NCI-H1105 (cell line): ENCODE measurements at places on chromosomes 11 and 22.

DNA sequence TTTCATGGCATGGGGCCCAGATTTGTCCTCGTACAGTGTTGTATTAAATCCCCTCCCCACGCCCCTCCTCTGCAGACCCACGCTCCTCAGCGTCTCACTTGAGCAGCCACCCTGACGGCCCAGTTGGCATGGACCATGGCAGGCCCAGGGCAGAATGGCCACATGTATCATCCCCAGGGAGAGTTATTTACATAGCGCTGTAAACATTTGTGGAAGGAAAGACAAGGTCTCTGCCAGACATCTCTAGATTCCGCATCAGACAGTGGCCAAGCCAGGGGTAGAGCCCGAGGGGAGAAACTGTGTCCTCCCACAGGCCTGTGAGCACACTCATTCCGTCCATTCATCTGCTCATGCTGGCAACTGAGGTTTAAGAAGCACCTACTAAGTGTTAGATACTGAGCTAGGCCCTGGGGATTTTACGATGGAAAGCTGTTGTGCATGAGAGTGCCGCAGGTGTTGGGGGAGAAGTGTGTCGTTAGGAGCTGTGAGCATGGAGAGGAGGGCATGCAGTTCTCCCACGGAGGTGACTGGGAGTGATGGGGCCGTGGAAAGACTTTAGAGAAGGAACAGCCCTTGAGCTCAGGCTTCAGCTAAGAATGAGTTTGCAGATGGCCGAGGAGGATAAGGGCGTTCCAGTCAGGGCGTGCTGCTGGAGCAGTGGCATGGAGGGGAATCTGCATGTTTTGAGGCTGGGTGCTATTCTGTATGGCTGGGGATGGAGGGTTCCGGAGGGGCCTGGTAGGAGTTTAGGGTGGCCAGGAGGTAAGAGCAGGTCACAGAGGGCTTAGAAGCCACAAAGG is 94.9 kb downstream of the GRIK4 start:
- no peak for DNase-seq

DNA sequence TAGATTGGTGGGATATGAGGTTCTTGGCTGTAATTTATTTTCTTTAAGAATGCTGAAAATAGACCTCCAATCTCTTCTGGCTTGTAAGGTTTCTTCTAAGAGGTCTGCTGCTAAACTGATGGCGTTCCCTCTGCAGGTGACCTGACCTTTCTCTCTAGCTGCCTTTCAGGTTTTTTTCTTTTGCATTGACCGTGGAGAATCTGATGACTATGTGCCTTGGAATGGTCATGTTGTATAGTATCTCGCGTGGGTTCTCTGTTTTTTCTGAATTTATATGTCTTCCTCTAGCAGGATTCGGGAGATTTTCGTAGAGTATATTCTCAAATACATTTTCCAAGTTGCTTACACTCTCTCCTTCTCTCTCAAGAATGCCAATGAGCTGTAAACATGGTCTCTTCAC is 122.2 kb downstream of the DDX10 start:
- no peak for DNase-seq

GRCh38 chr11:122287401-122287800 is 171.4 kb upstream of the BLID start:
- no peak for DNase-seq

GRCh38 chr11:42960521-42961088 is 351.2 kb upstream of the API5 start:
- DNase-seq: no peak

DNA sequence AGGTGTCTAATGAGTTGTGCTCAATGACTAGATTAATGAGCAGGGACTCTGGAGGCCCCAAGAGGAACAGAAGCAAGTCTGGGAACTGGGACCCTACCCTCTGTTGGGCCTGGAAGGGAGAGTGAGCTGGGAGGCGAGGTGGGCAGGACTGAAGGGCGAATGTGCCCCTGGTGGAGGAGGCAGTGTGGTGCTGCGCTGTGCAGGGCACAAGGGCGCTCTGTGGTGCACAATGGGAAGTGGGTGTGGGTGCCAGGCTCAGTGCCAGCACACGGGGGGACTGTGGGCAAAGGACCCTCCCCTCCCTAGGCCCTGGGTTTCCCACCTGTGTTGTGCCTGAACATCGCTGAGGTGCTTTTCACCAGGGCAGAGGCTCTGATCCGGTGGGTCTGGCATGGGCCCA is 57.5 kb upstream of the TTLL12 start:
- no peak for DNase-seq

GRCh38 chr11:75481922-75482606 is 43.7 kb downstream of the GDPD5 start:
- no peak for DNase-seq

GRCh38 chr11:46948378-46949131 is 12.0 kb downstream of the CSTPP1 start:
- DNase-seq: no peak

- DNase-seq: no peak
Measured at GRCh38 chr11:18145025-18145424, 12.7 kb downstream of the MRGPRX3 start.

DNA sequence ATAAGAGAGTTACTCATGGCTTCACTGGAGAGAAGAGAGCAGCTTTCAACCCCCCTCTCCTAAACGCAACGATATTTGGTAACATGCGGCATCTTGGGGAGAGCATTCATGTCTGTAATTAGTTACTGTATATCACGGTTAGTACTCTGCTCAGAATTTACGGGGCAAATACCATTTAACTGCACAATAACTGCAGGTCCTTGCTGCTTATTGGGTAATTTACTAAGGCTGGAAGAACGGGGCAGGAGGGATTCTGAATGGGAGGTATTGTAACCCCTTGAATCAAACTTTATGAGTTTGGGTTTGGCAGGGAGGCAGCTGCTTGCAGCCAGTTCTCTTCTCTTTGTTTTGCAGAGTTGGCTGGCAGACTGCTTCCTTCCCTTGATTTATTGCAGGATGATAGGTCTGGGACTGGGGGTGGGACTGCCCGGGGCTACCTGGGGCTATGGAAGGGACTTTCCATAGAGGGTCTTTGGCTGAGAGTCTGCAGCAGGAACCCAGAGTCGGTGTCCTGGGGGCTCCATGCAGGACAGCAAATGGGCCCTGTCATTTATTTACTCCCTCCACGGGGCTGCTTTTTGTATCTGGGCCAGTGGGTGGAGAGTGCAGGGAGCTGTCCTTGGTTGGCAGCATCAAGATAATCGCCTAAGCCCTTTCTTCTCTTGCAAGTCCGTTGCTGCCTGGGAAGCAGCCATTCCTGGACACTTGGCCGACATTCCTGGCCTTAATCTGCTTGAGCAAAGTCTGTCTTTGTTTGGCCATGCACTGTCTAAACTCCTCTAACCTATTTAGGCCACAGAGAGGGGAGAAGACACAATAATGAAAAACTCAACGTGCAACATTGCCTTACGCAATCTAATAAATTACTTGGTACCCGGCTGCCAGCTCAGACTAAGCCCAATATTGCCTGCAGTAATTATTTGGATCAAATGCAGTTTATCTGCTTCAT is 188.9 kb downstream of the ST3GAL4 start:
- peak; percentile 91 for DNase-seq

- no peak for DNase-seq
Measured at GRCh38 chr22:24972369-24972768, 19.9 kb downstream of the KIAA1671 start.

DNA sequence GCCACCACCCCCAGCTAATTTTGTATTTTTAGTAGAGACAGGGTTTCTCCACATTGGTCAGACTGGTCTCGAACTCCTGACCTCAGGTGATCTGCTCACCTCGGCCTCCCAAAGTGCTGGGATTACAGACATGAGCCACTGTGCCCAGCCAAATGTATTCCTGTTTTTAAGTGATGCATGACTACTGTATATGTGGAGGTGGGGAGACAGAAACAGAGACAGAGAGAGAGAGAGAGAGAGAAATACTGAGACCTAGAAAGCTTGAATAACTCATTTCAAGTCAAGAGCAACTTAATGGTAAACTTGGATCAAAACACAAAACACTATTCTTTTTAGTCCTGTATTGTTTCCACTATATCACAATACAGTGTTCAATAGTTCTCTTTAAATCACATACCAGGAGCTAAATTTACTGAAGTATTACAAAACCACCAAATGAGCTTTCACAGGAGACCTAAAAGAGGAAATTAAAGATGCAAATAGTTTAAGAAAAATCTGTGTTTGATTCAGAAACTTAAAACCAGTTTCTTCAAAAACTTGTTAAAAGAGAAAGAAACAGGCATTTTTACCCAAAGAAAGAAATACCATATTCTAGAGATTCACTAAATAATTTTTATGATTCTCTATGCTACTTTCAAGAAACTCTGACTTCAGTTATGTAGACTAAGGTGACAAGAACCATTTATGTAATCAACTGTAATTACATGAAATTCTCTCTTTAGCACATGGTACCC is 188.7 kb downstream of the ETS1 start:
- DNase-seq: no peak

GRCh38 chr11:134038897-134039470 is 29.9 kb upstream of the JAM3 start:
- no peak for DNase-seq

DNA sequence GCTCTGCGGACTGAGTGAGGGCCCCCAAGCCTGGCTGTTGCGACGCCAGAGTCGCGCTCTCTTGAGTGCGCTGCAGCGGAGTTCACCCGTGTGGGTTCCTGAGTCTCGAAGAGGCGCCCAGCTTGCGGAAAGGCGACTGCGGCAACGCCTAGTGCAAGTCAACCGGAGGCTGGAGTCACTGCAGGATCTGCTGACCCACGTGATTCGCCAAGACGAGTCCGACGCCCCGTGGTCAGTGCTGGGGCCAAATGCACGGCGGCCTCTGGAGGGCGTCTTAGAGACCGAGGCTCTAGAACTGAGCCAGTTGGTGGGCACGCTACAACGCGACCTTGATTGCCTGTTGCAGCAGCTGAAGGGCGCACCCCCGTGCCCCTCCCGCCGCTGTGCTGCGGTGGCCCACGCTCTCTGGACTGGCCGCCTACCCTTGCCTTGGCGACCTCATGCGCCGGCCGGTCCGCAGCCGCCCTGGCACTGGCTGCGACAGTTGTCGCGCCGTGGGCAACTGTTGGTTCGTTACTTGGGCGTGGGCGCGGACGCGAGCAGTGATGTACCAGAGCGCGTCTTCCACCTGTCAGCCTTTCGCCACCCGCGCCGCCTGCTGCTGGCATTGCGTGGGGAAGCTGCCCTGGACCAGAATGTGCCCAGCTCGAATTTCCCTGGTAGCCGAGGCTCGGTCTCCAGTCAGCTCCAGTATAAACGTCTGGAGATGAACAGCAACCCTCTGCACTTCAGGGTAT is 32.6 kb downstream of the RRP8 start:
- no peak for DNase-seq

DNA sequence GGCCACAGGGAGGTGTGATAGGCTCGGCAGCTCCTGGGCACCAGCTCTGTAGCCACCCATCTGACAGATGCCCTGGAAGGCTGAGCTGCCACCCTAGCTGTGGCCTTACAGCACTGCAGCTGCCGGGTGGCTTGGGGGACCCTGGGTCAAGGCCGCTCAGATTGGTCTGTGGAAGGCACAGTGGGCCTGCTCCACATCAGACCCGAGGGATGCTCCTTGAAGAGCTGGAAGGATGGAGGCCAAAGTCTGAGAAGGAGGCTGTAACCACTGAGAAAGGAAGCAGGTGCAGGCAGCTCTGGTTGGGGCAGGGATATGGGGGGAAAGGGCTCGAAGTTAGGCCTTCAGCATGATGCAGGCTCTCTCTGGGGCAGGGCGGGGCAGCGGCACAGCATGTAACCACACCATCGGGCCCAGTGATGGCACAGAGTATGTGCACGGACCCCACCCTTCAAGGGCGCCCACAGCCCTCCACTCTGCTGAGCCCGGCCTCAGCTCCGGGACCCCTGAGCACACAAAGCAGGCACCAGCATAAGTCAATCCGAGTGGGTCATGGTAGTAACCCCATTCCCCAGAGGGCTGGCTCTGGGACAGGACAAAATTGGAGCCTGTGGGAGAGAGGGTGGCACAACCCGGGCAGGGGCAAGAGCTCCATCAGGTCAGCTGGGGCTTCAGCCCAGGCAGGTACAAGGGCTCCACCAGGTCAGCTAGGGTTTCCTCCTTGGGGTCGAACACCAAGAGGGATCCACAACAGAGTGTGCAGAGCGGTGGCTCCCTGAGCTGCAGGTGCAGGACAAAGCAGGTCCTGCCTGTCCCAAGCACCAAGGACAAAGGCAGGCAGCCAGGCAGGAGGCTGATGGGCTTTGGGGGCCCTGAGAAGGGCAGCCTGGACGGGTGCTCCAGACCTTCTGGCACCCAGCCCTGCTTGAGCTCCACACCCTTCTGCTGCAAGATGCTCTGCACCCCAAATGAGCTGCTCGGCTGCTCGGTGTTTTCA is 1511.1 kb downstream of the BRD1 start:
- no peak for DNase-seq

DNA sequence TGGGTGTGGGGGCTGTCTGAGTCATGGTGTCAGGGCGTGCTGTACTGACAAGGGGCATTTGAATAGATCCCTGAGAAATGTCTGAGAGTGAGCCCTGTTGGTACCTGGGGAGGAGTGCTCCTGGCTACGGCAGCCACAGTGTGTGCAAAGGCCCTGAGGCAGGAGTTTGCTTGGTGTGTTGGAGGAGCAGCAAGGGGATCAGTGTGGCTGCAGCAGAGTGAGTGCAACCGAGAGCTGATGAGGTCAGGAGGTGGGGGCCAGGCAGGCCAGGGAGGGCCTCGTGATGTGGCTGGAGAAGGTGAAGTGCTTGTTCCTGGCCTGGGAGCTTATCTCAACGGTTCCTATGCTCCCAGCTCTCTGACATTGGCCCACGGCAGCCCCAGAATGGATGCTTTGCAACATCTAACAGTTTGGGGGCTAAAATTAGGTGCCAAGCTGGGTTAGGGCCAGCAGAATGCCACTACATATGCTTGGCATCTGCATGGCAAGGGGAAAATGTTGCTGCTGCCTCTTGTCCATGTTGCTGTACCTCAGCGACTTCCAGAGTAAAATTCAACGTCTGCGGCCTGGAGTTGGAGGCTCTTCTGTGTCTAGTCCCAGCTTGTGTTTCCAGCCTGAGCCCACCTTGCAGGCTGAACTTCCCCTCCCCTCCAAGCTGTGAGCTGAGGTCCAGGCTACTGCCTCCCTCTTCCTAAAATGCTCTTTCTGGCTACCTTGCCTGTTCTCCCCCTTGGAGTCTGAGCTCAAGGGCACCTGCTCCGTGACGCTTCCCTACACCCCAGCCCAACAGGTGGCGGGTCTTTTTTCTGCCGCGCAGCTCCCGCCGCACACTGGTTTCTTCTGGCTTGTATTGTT is 48.2 kb upstream of the MYEOV start:
- DNase-seq: no peak

- DNase-seq: no peak
Measured at GRCh38 chr11:45765836-45766235, 39.1 kb upstream of the SLC35C1 start.

- DNase-seq: no peak
Measured at GRCh38 chr11:131425285-131425684, 54.9 kb downstream of the NTM start.

GRCh38 chr11:35146711-35147110 is 7.7 kb downstream of the CD44 start:
- DNase-seq: no peak
